ENCODE measurements at places on chromosomes 1 and 21.

- H3K4me3 ChIP-seq: no peak overlapping the region
- H3K27me3 ChIP-seq: no peaks in the 10 kb centered on the region
- no peaks in the 10 kb centered on the region for H3K4me1 ChIP-seq
Measured at GRCh38 chr1:109914587-109915240, 4.1 kb downstream of the CSF1 start.

GRCh38 chr1:176460544-176461336, 2.2 kb upstream of the PAPPA2 start:
- no peak overlapping the region for H3K4me3 ChIP-seq
- no peaks in the 10 kb centered on the region for H3K27me3 ChIP-seq
- H3K36me3 ChIP-seq: no peaks in the 10 kb centered on the region

DNA sequence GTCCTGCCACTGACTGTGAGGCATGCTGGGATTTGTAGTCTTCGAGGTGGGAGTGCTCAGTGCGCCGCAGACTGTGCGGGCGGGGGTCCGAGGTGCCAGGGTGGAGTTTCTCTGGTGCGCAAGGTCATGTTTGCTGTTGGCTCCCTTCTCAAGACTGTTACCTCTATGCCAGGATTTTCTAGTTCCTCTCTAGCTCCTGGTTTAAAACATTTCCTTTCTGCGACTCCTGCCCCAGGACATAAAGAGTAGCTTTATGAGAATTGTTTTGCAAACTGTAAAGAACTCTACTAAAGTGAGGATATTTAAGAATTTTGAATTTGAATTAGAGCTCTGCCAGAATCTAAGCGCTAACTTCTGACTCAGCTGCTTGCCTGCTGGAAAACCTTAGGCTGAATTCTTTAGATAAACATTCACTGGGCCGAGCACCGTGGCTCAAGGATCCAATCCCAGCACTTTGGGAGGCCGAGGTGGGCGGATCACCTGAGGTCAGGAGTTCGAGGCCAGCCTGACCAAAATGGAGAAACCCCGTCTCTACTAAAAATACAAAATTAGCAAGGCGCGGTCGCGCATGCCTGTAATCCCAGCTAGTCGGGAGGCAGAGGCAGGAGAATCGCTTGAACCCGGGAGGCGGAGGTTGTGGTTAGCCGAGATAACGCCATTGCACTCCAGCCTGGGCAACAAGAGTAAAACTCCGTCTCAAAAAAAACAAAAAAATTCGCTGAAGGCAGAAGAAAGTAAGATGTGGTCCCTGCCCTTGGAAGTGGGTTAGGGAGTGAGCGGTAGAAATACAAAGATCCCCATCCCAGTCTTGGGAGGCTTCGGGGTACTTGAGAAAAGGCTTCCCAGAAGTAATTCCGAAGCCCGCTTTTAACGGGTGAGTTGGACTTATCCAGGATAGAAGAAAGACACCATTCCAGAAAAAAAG, 992 bp upstream of the USP48 start:
- peak overlapping the region; percentile 100 for H3K27ac ChIP-seq
- H3K4me3 ChIP-seq: peak overlapping the region; percentile 94
- H3K36me3 ChIP-seq: no peaks in the 10 kb centered on the region

DNA sequence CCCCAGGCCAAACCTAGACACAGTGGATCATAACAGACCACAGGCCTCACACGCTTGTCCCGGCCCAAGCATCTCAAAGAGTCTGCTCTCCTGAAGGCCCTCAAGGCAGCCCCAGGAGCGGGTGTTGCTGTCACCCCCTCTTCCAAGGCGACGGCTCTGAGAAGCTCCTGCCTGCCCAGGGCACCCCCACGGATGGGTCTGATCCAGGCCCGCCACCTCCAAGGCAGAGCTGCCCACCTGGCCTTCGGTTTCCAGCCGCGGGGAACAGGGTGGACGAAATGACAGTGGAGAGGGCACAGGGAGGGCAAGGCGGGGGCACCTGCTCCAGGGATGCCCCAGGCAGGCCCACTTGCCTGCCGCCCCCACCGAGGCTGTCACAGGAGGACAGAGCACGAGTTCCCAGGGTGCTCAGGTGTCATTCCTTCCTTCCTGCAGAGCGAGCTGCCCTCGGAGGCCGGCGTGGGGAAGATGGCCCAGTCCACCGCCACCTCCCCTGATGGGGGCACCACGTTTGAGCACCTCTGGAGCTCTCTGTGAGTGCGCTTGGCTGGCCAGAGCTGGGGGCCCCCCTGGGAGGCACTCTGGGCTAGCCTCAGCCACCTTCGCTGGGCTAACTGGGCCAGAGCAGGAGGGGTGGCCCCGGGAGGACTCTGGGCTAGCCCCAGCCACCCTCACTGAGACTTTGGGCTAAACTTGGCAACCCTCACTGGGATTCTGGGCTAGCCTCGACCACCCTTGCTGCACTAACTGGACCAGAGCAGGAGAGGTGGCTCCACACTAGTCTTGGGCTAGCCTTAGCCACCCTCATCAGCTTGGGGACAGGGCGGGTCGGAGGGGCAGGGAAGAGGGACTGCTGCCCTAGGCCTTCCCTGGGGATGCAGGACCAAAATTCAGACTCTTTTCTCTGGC, 29.8 kb downstream of the TP73 start:
- no peak overlapping the region for H3K27ac ChIP-seq
- no peaks in the 10 kb centered on the region for H3K27me3 ChIP-seq
- no peaks in the 10 kb centered on the region for H3K36me3 ChIP-seq
- H3K4me3 ChIP-seq: no peak overlapping the region

- no peak for DNase-seq
- no peaks in the 10 kb centered on the region for H3K4me1 ChIP-seq
- no peaks in the 10 kb centered on the region for H3K36me3 ChIP-seq
- H3K27me3 ChIP-seq: no peaks in the 10 kb centered on the region
- no peak overlapping the region for H3K4me3 ChIP-seq
Measured at GRCh38 chr1:178174539-178174938, 80.6 kb downstream of the RASAL2 start.

- H3K36me3 ChIP-seq: no peaks in the 10 kb centered on the region
- H3K27ac ChIP-seq: no peak overlapping the region
Measured at GRCh38 chr1:93623436-93623835, 58.2 kb downstream of the BCAR3 start.

All from prostate gland (tissue), 2 donors.